ENCODE measurements at places on chromosomes 2 and 18. TPM values are rescaled to one million over a fixed set of nuclear protein-coding genes. Genes with fewer than 3 reads are reported as not detected.

Gene CACNB4
- total RNA-seq = 0.30 TPM

Gene HOXD9
- total RNA-seq = 3.9 TPM

Gene E2F6
- 15.7 TPM for total RNA-seq

Gene CYP26B1
- 1.1 TPM for total RNA-seq

Gene ST8SIA3
- not detected for total RNA-seq

Gene PCARE
- not detected for total RNA-seq

- H3K36me3 ChIP-seq = no peaks in the 10 kb centered on the region
- H3K27ac ChIP-seq = no peak overlapping the region
- no peak overlapping the region for H3K4me3 ChIP-seq
These were observed 16.2 kb downstream of the HNMT start for GRCh38 chr2:137980459-137980858.

DNA sequence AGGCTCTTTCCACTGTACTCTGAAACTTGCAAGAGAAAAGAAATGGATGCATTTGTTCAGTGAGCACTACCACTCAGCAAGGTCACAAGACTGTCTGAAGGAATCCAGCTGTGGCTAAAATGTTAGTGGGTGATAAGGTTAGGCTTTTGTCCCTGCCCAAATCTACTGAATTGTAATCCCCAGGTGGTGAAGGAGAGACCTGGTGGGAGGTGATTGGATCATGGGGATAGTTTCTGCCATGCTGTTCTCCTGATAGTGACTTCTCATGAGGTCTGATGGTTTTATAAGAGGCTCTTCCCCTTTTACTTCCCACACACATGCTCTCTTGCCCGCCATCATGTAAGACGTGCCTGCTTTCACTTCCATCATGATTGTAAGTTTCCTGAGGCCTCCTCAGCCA lies 68.2 kb downstream of the ZNF385B start:
- H3K4me1 ChIP-seq = no peaks in the 10 kb centered on the region
- H3K27me3 ChIP-seq = no peaks in the 10 kb centered on the region
- H3K27ac ChIP-seq = no peak overlapping the region
- H3K4me3 ChIP-seq = no peak overlapping the region
- no peak for DNase-seq

DNA sequence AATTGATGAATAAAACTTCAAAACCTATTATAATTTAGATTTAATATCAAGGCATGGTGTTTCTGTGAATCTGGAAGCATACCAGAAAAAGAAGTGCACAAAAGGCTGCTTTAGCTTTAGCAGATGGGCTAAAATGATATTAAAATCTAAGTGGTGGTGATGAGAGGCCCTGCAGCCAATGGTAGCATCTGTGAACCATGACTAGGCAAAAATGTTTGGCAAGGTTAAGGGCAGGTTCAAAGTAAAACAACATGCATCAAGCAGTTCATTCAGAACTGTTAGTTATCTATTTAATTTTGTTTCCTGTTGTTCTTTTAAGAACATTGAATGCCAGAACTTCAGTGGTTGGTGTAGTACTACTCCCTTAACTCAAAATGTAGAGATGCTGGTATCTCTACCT lies 1736.9 kb upstream of the CELF4 start:
- DNase-seq = no peak
- no peak overlapping the region for H3K4me3 ChIP-seq
- H3K27ac ChIP-seq = no peak overlapping the region
- H3K27me3 ChIP-seq = no peaks in the 10 kb centered on the region

DNA sequence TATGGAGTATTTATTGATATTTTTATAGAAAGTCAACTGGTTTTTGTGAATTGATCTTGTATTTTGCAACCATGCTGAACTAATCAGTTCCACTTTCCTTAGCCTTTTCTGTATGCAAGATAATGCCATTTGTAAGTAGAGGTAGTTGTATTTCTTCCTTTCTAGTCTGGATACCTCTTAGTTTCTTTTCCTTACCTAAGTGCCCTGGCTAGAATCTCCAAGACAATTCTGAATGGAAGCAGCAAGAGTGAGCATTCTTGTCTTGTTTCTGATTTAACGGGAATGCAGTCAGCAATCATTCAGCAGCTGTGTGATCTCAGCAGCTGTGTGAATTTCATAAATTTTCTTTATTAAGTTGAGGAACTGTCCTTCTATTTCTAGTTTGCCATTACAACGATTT lies 73.4 kb downstream of the NRXN1 start:
- no peaks in the 10 kb centered on the region for H3K4me1 ChIP-seq
- DNase-seq = no peak
- H3K27ac ChIP-seq = no peak overlapping the region
- H3K4me3 ChIP-seq = no peak overlapping the region
- H3K36me3 ChIP-seq = no peaks in the 10 kb centered on the region

- H3K4me3 ChIP-seq = no peak overlapping the region
- H3K27me3 ChIP-seq = no peaks in the 10 kb centered on the region
- no peak overlapping the region for H3K27ac ChIP-seq
These were observed 274.6 kb downstream of the ETAA1 start for GRCh38 chr2:67671464-67672450.

GRCh38 chr18:25284281-25284680 lies 67.7 kb downstream of the ZNF521 start:
- H3K4me1 ChIP-seq = peaks cover 81% of the 10 kb centered on the region
- H3K27me3 ChIP-seq = no peaks in the 10 kb centered on the region
- no peaks in the 10 kb centered on the region for H3K36me3 ChIP-seq
- peak overlapping the region; percentile 11 for H3K27ac ChIP-seq
- no peak for DNase-seq

DNA sequence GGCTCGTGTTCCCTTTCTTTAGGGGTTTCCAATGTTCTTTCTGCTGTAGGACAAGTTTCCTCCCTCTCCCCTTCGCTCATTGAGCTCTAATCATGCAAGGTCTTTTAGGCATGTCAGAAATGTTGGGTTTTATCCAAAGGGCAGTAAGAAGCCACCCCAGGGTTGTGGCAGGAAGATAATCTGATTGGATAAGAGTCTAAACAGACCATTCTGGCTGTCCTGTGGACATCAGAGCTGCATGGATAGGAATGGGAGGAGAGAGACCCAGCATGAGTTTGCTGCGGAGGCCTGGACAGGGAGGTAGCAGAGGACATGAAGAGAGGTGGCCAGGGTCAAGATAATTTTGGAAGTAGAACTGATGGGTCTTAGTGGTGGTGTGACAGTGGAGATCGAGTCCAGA lies 88.2 kb downstream of the ACKR3 start:
- no peaks in the 10 kb centered on the region for H3K36me3 ChIP-seq
- peaks cover 9% of the 10 kb centered on the region for H3K4me1 ChIP-seq
- DNase-seq = no peak
- no peaks in the 10 kb centered on the region for H3K27me3 ChIP-seq
- H3K4me3 ChIP-seq = no peak overlapping the region
- no peak overlapping the region for H3K27ac ChIP-seq

GRCh38 chr2:46942143-46942526 lies 26.5 kb upstream of the MCFD2 start:
- peaks cover 13% of the 10 kb centered on the region for H3K4me1 ChIP-seq
- peak; percentile 15 for DNase-seq
- no peaks in the 10 kb centered on the region for H3K36me3 ChIP-seq
- H3K4me3 ChIP-seq = peak overlapping the region; percentile 63
- no peaks in the 10 kb centered on the region for H3K27me3 ChIP-seq
- peak overlapping the region; percentile 39 for H3K27ac ChIP-seq

- no peak overlapping the region for H3K27ac ChIP-seq
- no peak overlapping the region for H3K4me3 ChIP-seq
- H3K27me3 ChIP-seq = no peaks in the 10 kb centered on the region
- peaks cover 2% of the 10 kb centered on the region for H3K4me1 ChIP-seq
These were observed 84.5 kb upstream of the MCFD2 start for GRCh38 chr2:46999857-47000678.

- no peak for DNase-seq
- H3K4me3 ChIP-seq = no peak overlapping the region
- H3K27ac ChIP-seq = no peak overlapping the region
- no peaks in the 10 kb centered on the region for H3K4me1 ChIP-seq
- H3K36me3 ChIP-seq = no peaks in the 10 kb centered on the region
These were observed 219.3 kb downstream of the SPP2 start for GRCh38 chr2:234269769-234270204.

DNA sequence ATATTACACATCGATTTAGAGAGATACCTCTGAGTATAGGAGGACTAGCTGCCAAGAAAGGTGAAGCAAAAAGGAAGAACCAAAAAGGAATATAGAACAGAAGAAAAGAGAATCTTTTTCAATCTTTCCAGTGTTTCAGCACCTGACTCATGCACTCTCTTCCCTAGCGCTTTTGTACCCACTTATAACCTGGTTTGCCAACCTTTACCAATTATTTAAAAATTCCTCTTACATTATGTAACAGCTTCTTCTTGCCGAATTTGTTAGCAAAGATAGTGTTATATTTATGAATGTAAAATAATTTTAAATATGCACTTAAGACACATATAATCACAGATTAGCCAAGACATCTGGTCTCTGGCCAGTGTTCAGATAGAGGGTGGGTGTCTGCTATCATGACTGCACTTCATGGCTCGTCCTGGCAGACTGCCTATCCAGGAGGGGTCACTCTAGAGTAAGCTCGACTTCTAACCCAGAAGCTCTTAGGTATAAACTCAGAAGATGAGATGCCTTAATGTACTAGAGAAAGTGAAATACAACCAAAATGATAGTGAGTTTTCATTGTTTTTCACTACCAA lies 122.9 kb downstream of the ATAD2B start:
- peak; percentile 19 for DNase-seq
- H3K36me3 ChIP-seq = no peaks in the 10 kb centered on the region
- H3K4me3 ChIP-seq = no peak overlapping the region
- H3K4me1 ChIP-seq = no peaks in the 10 kb centered on the region

All from endothelial cell of umbilical vein (primary cell).